Dermis blood vessel endothelial cell (primary cell): ENCODE measurements at places on chromosomes 5 and 9.

DNA sequence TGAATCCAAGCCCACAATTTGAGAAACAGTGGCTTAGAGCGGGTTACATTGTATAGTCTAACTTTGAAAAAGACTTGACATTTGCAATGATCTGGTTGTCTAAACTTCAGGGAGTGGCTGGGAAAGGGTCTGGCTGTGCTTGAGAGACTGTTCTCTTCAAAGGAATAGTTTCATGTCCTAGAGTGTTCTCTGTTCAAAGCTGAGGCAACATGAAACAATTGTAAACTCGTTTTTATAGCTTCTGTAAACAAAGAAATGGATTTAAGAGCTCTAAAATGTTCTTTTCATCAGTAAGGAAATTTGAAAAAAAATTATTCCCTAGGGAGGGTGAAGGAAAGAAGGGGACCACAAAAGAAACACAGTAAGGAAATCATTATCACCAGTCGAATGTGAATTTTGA lies 41.6 kb downstream of the FOCAD start:
- DNase-seq, result no peak

DNA sequence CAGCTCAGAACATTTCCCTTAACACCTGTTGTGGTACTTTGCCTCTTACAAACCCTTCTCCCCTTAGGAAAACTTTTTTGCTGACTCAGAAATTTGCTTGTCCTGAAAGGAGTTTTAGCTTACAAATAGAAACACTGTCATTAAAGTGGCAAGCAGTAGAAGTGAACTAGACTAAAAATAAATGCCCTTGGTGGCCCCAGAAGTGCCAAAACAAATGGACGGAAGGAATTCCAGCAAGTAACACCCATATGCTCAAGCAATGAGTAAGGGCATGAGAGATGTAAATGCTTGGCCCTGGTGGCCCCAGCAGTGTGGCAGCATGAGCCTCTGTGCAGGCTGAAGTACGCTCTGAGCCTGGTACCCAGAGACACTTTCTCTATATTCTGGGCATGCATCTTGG lies 8.6 kb downstream of the VLDLR start:
- no peak for DNase-seq

GRCh38 chr5:41264019-41264418 lies 50.7 kb upstream of the C6 start:
- peak; percentile 1 for DNase-seq

DNA sequence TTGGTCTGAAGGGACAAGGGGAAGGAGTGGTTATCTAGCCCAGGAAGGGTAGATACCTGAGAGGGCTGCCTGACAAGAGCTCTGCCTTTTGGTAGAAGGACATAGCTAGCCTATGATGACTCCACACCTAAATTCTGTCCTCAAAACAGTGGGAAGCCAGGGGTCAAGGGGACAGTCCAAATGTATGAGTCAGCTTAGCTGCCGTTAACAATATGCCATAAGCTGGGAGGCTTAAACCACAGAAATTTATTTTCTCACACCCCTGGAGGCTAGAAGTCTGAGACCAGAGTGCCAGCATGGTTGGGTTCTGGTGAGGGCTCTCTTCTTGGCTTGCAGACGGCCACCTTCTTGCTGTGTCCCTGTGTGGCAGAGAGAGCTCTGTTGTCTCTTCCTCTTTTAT lies 306.4 kb downstream of the NTRK2 start:
- no peak for DNase-seq

GRCh38 chr5:107864793-107865192 lies 194.1 kb upstream of the EFNA5 start:
- DNase-seq, result peak; percentile 20

- DNase-seq, result peak; percentile 26
Observed at GRCh38 chr5:176319827-176320554, 41.6 kb downstream of the KIAA1191 start.

GRCh38 chr9:13962006-13962405 lies 351.9 kb downstream of the NFIB start:
- DNase-seq, result peak; percentile 50

DNA sequence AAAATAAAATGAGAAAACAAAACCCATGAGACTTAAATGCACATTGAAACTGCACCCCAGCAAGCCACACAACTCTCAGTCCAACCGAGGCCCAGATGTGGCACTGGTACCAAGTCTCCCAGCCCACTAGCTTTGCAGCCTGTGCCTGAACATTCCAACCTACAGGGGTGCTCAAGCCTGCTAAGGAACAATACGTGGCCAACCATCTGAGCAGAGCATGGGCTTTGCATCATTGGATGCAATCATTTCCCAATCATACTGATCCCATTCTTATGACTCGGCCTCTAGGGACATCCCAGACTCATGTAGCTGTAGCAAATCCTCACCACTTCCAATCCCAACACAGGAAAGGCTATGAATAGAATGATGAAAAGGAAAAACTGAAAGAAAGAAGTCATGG lies 297.2 kb downstream of the SPOCK1 start:
- peak; percentile 5 for DNase-seq

GRCh38 chr9:101399643-101399970 lies 956 bp downstream of the ZNF189 start:
- peak; percentile 19 for DNase-seq
